ENCODE measurements at places on chromosomes 16 and 17. TPM values are rescaled to one million over a fixed set of nuclear protein-coding genes. Genes with fewer than 3 reads are reported as not detected.

GRCh38 chr16:4113358-4114256 is 2.6 kb downstream of the ADCY9 start:
- DNase-seq = no peak

DNA sequence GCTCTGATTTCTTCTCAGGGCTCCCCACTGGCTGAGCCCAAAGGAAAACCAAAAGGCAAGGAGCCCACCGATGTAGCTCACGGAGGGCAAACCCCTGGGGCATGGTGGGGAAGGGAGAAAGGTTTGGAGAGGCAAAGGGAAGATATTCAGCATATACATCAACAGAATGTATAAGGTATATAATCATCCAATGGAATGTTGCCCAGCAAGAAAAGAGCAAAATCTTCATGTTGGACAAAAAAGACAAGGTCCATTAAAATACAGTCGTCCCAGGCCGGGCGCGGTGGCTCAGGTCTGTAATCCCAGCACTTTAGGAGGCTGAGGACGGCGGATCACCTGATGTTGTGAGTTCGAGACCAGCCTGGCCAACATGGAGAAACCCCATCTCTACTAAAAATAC is 1.6 kb downstream of the CPPED1 start:
- DNase-seq = no peak

- DNase-seq = no peak
Observed at GRCh38 chr16:72935896-72936295, 112.0 kb downstream of the ZFHX3 start.

Gene PRR11
- total RNA-seq = 53.3 TPM

Gene MARVELD3
- total RNA-seq = not detected

DNA sequence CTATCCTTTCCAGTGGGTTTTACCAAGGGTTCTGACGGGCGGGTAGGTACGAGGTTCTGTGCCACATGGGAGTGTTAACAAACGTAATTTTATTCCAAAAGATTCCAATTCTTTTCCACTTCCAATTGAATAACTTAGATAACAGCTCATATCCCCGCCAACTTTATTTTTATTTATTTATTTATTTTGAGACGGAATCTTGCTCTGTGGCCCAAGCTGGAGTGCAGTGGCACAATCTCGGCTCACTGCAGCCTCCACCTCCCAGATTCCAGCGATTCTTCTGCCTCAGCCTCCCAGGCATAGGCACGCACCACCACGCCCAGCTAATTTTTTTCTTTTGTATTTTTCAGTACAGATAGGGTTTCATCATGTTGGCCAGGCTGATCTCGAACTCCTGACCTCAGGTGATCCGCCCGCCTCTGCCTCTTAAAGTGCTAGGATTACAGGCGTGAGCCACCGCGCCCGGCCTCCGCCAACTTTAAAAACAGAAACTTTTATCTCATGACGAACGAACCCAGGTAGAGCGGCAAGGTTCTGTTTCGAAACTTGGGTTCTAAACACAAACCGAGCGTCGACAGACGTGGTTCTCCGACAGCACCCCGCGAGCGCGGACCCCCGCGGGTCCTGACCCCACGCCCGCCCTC is 613 bp downstream of the ECI1 start:
- DNase-seq = peak; percentile 26

GRCh38 chr17:78496311-78496710 is 80.9 kb downstream of the DNAH17 start:
- DNase-seq = no peak

- no peak for DNase-seq
Observed at GRCh38 chr16:52561910-52562741, 15.2 kb upstream of the TOX3 start.

Gene RSKR
- total RNA-seq = 3.0 TPM

- DNase-seq = no peak
Observed at GRCh38 chr17:19305761-19306159, 56.8 kb downstream of the B9D1 start.

Gene BCAR1
- 136 TPM for total RNA-seq

- no peak for DNase-seq
Observed at GRCh38 chr17:62745806-62746205, 62.3 kb downstream of the MARCHF10 start.

DNA sequence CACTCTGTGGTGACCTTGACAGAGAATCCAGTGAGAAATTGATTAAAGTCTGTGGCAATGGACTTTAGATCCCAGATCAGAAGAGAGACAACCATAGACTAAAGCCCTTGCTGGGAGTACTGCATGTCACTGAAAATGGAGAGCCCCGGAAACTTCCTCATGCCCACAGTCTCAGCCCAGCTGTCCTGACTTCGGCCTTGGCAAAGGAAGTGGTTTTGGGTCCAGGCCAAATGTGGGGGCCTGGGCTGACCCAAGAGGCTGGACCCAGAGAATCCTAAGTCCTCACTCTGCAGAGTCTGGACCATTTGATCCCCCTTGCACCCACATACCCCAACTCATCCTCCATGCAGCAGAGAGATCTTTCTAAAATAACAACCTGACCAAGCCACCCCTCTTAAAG is 4.7 kb upstream of the BEAN1 start:
- DNase-seq = no peak

DNA sequence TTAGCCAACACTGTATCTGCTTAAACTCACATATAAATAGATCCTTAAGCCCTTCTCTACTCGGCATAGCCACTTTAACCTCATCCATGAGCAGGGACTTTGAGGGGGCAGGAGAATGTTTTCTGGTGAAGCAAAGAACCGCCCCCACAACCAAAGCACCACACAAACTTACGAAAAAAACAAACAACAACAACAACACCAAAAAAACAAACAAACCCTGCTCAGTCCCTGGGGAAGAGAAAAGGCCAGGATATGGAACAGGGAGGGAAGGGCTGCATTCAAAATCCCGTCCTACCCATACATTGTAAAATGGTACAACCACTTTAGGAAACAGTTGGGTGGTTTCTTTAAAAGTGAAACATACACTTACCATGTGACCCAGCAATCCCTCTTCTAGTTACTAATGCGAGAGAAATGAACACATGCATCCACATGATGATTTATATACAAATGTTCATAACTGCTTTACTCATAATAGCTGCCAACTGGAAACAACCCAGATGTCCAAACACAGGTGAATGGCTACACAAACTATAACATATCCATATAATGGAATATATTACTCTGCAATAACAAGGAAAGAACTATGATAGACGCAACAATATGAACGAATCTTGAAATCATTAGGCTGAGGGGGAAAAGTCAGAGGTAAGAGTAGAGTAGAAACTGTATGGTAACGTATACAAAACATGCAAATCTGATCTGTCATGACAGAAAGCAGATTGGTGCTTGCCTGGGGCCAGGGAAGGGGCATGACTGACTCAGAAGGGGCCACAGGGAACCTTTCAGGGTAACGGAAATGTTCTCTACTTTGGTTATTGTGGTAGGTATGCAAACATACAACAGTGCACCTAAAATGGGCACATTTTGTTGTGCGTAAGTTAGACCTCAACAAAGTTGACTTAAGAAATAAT is 37.7 kb upstream of the TOB1 start:
- no peak for DNase-seq

DNA sequence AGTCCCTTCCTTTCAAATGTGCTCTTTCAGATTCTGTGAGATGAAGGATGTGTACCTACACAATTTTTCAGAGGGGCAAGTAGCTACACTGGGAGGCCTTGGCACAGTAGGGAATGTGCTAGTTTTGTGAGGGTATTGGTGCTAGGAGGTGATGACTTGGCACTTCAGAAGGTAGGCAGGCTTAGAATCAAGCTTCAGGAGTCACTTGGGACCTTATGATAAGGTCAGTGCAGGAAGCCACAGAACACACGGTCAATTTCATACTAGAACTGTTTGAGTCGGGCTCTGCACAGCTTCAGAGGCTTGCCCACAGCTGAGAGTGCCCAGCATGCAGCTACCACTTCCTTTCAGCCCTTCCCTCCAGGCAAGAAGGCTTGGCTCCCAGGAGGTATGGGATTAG is 6.1 kb downstream of the CMTM1 start:
- DNase-seq = no peak

DNA sequence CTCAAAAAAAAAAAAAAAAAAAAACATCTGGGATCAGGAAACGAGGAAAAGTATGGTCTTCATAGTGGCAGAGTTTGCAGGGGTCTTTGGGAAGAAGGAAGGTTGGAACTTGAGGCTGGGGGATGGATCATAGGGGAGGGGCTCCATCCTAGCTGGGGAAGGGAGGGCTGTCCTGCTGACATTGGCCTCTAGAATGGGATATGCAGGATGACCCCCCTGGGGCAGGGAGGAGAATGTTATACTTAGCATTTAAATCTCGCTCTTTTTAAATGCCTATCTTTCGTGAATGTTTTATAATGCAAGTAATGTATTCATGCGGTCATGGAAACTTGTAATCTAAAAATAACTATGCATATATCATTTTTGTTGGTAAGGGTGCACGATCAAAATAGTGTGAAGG is 33.2 kb downstream of the TMEM235 start:
- no peak for DNase-seq

DNA sequence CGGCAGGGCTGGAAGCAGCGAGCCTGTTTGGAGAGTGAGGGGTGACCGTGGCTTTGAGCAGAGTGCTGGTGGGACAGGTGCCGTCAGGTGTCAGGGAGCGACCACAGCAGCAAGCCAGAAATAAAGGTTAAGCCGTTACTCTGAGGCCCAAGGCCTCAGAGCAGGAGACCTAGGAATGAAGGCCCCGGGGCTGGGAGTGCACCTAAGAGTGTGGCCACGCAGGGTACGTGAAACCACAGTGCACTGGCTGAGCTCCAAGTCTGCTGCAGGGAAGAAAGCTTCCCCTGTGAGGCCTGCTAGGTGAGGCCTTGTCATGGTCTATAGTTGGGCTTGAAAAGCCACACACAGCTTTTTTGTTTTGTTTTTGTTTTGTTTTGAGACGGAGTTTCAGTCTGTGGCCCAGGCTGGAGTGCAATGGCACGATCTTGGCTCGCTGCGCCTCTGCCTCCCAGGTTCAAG is 8.7 kb downstream of the CLUAP1 start:
- DNase-seq = no peak

- DNase-seq = no peak
Observed at GRCh38 chr16:67741118-67741517, 22.0 kb upstream of the GFOD2 start.

- no peak for DNase-seq
Observed at GRCh38 chr16:52073024-52073423, 473.9 kb downstream of the TOX3 start.

GRCh38 chr16:57564571-57565270 is 22.3 kb downstream of the ADGRG5 start:
- DNase-seq = peak; percentile 21

Gene COG8
- total RNA-seq = 32.9 TPM

GRCh38 chr17:44287651-44288050 is 19.7 kb upstream of the SLC4A1 start:
- no peak for DNase-seq

Gene PIMREG
- total RNA-seq = 27.6 TPM

DNA sequence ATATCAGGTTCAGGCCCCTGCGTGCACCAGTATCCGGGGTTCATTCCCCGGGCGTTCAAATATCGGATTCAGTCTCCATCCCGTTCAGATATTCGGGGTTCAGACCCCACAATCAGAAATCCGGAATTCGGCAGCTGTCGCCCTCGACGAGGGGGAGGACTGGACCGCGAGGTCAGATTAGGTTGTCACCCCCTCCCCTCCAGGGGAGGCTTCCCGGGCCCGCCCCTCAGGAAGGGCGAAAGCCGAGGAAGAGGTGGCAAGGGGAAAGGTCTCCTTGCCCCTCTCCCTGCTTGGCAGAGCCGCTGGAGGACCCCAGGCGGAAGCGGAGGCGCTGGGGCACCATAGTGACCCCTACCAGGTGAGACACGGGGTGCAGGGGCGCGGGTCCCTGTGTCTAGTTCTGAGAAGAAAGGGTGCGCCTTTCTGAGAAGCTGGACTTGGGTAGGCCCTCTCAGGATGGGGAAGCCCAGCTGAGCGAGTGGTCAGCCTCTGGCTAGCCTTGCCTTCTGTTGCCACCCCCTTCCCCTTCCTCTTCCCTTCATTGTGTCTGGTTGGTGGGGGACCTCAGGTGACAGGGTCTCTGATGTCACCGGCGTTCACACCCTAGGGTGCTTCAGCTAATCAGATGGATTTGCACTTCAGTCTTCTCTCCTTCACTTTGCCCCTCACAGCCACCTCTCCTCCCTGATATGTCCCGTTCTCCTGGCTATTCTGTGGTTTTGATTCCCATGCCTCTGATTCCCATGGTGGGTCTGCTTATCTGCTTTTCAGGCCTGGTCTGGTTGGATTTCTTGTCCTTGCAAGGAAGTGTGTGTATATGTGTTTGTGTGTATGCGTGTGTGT is 844 bp downstream of the TAOK2 start:
- no peak for DNase-seq
